ENCODE measurements at places on chromosomes 6 and 20.
A peak's percentile ranks its signal among the peaks of the same experiment; 100 is the strongest.

DNA sequence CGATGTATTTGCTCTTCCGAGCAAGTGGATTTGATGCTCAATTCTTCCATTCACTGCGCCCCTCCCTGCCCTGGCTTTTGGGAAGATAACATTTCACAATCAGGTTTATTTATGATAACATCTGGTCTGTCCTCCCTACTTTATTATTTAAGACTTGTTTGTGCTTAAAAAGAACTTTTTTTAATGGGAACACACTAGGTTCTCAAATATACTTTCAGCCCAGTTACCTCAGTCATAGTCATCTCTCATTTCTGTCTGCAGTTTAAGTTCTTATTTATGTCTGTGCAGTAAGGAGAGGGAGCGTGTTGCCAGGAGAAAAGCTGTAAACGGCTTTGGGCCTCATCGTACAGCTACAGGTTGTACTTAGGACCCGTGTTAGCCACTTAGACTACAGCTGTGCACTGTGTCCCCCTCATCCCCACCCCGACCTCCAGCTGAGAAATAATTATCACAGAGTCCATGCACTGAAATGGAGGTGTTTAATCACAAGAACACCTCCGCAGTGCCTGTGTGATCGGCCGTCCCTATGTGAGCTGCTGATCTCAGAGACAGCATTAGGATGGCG, 99.3 kb downstream of the RPP40 start:
- no peak for DNase-seq

DNA sequence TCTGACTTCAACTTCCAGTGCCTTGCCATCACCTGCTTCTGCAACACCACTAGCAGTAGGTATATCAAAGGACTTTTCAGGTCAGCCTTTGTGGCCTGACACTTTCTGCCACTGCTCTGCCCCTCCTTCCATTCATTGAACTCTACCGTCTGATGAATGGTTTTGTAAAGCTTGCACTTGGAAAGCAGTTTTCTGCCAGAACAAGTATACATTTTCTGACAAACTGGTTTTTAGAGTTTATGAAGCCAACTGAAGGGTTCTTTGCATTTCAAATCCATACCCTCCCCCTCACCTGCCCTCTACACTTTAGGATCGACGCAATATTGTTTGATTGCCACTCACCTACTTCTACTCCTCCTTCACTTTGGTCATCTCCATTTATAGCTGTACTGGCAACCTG, 603.1 kb downstream of the HACE1 start:
- DNase-seq: no peak

DNA sequence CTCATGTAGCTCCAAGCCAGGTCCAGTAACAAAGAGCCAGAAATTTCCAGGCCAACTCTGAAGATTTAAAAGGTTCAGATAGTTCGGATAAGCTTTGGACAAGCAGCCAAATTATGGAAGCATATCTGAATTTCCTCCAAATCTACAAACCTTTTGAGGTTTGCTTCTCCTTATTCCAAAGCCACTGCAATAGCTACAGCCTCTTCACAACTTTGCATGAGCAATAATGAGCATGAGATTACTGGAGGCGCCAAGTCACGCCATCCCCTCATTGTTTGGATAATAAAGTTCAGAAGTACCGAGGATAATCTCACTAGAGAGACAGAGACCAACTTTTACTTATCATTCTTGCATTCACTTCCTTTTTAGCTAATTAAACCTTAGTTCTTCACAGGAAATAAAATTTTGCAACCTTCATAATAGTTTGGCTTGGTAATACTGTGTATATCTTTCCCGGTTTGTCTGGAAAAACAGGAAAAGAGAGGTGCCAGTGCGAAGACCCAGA, 329.6 kb upstream of the RSPO3 start:
- DNase-seq: no peak

GRCh38 chr6:108804956-108805355, 43.3 kb upstream of the ARMC2 start:
- DNase-seq: no peak

- no peak for DNase-seq
Measured at GRCh38 chr6:147874322-147874721, 365.8 kb downstream of the SAMD5 start.

- no peak for DNase-seq
Measured at GRCh38 chr20:18314786-18315406, 26.6 kb downstream of the ZNF133 start.

- no peak for DNase-seq
Measured at GRCh38 chr6:110823146-110823545, 7.9 kb upstream of the CDK19 start.

DNA sequence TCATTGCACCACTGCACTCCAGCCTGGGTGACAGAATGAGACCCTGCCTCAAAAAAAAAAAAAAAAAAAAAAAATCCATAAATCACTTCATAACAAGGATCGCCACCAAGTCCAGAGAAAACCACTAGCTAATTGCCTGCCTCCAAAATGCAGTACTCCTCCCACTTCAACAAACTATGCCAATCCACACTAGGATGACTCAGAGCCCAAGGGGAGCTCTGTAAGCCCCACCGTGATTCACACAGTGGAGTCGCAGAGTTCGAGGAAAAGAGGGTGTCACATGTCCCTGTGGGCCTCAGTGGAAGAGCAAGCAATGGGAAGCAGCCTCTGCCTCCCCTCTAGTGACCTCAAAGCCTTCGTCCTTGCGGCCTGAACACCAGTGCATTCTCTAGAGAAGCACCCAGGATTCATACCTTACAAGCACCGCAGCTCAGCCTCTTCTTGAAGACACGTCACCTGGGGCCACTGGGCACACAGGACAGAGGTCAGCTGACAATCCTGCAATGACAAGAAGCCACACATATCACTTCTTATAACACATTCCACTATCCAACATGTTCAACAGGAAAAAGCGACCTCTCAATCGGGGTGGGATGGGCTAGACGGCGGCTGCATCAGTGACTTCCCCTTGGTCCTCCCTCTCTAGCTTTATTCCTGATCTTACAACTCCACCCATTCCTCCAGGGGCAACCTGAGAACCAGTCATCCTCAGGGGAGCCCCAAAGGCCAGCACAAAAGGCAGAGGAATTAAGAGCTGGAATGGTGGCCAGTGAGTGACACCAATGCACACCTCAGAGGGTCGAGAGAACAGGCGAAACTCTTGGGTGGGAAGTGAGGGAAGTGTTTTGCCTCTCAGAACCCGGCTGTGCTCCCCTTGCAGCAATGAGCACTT, 8.9 kb downstream of the SNHG17 start:
- no peak for DNase-seq

- peak; percentile 75 for DNase-seq
Measured at GRCh38 chr20:62982124-62983075, 24.4 kb downstream of the BHLHE23 start.

DNA sequence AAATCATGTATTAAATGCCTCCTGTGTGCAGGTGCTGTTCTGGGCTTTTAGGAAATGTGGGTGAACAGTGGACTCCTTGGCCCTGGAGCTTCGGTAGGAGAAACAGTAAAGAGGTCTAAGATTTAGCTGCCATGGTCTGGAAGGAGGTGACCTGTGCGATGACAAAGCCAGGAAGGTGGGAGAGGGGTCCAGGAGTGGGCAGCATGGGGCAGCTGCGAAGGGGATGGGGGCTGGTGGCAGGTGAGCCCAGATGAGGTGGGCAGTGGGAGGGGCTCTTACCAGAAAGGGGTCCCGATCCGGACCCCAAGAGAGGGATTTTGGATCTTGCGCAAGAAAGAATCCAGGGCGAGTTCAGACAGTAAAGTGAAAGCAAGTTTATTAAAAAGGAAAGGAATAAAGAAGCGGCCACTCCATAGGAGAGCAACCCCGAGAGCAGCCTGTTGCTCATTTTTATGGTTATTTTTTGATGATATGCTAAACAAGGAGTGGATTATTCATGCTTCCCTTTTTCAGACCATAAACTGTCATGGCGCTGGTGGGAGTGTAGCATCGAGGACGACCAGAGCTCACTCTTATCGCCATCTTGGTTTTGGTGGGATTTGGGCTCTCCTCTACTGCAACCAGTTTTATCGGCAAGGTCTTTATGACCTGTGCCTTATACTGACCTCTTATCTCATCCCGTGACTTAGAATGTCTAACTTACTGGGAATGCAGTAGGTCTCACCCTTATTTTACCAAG, 38.7 kb downstream of the PRR18 start:
- no peak for DNase-seq

- DNase-seq: no peak
Measured at GRCh38 chr20:18190338-18191233, 52.9 kb downstream of the KAT14 start.

DNA sequence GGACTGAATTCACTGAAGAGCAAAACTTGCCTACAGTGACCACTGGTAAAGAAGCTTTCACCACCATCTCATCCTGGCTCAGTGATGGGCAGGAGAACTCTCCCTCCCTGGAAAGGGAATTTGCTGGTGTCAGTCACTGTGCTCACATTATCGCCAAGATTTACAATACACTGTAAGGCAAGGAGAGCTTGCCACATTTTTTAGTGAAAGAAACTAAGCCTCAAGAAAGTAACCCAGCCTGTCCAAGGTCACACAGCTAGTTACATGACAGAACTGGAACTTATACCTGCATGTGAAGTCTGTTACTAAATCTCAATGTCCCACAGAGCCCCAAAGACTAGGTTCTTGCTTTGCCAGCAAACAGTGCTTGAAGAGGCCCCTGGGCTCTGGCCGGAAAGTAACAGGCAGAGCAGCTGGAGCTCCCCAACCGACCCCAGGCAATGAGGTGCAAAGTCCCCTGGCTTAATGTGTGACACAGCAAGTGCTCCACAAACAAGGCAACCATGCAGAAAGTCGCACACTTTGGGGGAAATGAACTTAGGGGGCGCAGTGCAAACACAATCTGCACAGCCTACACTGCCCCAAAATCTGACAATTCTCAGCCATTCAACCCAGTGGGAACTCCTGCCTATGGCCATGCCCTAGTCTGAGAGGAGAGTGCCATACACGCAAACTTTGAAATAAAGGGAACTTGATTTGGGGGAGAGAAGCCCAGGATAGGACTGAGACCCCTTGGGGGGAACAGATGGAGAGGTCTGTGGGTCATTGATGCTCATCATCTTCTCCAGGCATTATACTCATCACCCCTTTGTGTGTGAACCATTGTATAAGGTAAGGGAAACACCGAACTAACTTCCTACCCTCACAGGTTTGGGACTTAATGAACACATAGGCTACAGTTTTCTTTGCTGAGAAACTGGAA, 1.9 kb downstream of the BCL2L1 start:
- DNase-seq: peak; percentile 69

DNA sequence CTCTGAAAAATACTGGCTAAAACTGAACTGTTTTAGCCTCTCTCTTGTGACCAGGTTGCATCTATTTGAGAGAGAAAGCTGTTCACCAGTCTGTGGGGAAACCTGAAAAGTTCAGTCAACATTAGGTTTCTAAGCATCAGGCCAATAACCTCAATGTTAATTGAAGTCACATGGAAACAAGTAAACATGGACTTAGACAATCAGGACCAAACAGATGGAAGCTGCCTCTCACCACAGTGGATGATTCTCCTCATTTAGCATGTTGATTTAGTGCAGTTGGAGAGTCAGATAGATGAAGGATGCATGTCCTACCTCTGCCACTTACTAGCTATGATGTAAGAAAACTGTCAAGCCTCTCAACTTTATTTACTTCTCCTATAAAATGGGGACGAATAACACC, 18.2 kb downstream of the SCGN start:
- DNase-seq: no peak

- no peak for DNase-seq
Measured at GRCh38 chr6:143553337-143553736, 41.8 kb upstream of the FUCA2 start.

GRCh38 chr20:13458860-13459451, 179.8 kb downstream of the TASP1 start:
- DNase-seq: peak; percentile 64

DNA sequence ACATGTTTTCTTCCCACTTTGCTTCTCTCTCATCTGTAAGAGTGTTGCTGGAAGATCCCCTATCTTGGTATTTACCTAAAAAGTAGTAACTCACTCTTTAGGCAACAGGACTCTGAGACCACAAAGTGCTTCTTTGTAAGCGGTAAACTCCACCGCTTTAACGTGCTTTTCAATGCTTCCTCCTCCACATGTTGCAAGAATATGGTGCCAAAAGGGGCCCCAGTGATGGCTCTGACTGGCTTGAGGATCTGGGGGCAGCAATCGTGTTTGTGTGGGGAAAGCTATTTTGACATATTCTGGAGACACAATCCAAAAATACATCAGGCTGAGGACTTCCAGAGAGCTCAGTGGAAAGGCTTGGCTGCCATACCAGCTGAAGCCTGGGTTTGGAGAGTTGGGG, 12.4 kb upstream of the CPNE5 start:
- DNase-seq: peak; percentile 59

DNA sequence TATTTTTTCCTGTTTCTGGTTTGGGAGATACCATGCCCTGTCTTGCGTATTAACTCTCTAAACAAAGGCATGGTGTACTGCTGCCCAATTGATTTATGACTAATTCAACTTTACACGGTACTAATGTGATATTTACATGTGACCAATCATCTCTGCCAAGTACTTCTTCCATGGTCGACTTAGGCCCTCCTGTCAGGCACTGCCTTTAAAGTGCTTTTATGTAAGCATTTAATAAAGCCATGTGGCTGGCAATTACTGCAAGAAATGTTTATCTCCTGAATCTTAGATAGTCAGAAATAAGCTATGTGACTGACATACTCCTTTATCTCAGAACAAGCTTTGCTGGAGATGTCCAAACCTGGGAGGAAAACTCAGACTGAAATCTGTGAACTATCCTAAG, 323.4 kb downstream of the BTBD3 start:
- no peak for DNase-seq

- DNase-seq: peak; percentile 77
Measured at GRCh38 chr20:1108437-1108920, 9.9 kb upstream of the PSMF1 start.

- DNase-seq: no peak
Measured at GRCh38 chr6:53582963-53583362, 38.1 kb upstream of the GCLC start.

DNA sequence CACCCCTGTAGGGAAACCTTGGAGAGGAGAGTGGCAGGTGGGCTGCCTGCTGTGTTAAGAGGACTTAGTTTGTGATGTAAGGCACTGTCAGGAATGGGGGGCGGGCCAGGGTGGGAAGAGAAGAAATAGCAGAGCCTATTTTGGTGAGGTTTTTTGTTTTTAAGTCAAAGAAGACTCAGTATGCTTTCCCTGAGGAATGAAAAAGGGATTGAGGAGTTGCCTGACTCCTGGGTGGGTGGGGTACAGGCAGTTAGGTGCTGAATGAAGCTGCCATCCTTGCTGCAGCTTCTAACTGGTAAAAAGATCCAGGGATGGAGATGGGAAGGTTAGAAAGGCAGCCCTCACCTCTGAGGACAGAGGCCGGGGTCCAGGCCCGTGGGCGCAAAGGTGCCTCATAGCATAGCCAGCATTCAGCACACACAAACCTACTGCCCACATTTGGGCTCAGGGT, 37.9 kb downstream of the PLCG1 start:
- DNase-seq: no peak

DNA sequence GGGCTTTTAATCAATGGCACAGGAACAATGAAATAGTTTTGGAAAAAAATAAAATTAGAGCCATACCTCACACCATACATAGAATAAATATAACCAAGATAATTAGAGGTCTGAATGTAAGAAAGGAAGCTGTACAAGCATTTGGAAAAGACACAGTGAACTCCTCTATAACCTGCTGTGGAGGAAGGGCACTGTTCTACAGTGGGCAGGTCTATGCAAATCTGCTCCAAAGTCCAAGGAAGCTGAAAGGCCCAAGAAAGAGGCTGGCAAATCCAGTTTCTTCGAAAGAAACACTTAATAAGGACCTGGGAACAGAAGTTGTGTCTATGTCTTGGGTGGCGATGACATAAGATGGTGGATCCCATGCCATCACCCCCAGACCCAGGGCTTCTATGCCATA, 169.4 kb upstream of the RALGAPA2 start:
- DNase-seq: no peak
